ENCODE measurements at places on chromosomes 12 and 14.

GRCh38 chr12:106307181-106307580, 4.6 kb downstream of the TCP11L2 start:
- no peak for DNase-seq

DNA sequence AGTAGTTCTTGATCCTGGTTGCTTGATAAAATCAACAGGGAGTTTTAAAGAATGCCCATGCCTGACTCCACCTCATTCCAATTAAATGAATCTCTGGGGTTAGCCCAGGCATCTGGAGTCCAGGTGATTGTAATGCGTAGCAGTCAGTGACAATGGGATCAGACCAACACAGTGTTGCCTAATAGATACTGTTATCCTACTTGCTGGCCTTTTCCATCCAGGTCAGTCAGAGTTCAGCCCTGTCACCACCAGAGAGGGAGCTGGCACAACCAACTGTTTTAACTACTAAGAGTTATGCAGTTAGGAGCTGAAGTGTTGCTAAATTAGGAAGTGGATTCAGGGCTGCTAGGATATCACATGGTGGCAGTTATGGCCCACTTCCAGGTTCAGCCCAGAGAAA, 107.1 kb downstream of the GPR135 start:
- DNase-seq = peak; percentile 79

GRCh38 chr14:53948205-53948884, 8.3 kb downstream of the BMP4 start:
- no peak for DNase-seq

GRCh38 chr14:65255583-65256461, 153.5 kb upstream of the MAX start:
- DNase-seq = peak; percentile 48

GRCh38 chr14:50037852-50038251, 78.5 kb downstream of the VCPKMT start:
- no peak for DNase-seq

- no peak for DNase-seq
Observed at GRCh38 chr12:38695057-38695456, 210.3 kb downstream of the CPNE8 start.

DNA sequence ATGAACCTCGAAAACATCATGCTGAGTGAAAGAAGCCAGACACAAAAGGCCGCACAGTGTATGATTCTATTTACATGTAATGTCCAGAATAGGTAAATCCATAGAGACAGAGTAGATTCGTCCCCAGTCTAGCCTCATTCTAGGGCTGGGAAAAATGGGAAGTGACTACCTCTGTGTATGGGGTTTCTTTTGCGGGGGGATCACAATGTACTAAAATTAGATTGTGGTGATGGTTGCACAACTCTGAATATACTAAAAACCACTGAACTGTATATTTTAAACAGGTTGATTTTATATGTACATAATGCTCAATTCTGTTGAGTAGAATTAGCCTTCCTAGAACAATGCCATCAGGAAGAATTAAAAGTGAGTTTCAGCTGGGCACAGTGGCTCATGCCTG, 6.3 kb upstream of the RILPL2 start:
- DNase-seq = no peak

GRCh38 chr12:26678697-26679660, 154.0 kb downstream of the ITPR2 start:
- DNase-seq = no peak

- no peak for DNase-seq
Observed at GRCh38 chr12:132069336-132069985, 74.7 kb downstream of the DDX51 start.

DNA sequence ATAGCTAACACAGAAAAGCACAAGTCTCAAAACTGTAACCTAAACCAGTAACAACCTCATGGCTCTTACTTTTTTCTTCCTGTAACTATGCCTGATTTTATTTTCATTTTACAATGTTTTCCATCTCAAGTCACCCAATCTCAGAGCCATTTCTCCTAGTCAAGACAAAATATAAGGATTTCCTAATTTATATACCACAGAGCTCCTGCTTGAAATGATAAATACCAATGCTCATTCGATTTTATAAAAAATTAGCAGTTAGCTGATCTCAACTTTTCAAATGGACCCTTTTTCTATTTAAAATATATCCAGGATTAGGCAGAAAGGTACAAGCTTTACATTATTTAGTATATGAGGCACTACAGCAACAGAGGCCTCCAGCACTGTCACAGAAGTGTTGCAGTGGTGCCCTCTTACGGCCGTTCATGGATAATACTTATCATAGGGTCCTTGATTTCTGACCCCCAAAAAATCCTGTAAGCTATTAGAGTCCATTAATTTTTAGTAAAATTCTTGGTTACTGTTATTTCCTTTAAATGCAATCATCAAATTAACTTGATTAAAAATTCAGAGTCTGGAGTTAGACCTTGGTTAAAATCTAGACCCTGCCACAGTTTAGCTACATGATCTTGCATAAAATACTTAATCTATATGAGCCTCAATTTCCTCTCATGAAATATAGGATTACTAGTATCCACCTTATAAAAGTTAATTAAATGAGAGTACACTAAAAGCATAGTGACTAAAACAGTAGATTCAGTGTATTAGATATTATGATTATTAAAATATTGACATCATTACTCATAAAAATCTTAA, 68.3 kb downstream of the SEC23A start:
- peak; percentile 60 for DNase-seq

DNA sequence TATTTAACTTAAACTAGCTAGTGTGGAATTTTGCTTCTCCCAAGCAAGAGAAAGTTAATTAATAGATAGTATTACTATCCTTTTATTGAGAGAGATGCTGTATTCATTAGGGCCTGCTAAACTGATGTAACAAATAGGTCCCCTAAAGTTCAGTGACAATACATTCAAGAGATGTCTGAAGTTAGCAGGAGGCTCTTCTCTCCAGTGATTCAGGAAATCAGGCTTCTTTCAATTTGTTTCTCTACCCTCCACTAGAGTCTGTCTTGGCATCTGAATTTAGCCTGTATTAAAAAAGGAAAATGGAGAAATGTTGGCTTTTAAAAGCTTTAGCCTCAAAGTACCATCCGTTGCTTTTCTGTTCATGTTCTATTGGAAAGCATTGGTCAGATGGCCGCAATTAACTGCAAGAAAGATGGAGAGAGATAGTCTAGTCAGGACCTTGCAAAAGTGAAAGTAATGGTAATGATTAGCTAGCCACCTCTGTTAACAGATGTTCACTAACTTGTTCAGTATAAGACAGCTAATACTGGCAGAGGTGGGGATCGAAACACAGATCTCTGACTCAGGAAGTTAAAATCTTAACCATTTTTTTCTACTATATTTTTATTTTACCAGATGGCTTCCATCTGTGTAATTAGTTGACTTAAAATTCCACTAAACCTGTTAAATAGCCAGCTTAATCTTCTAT, 786.8 kb downstream of the TMTC2 start:
- no peak for DNase-seq

DNA sequence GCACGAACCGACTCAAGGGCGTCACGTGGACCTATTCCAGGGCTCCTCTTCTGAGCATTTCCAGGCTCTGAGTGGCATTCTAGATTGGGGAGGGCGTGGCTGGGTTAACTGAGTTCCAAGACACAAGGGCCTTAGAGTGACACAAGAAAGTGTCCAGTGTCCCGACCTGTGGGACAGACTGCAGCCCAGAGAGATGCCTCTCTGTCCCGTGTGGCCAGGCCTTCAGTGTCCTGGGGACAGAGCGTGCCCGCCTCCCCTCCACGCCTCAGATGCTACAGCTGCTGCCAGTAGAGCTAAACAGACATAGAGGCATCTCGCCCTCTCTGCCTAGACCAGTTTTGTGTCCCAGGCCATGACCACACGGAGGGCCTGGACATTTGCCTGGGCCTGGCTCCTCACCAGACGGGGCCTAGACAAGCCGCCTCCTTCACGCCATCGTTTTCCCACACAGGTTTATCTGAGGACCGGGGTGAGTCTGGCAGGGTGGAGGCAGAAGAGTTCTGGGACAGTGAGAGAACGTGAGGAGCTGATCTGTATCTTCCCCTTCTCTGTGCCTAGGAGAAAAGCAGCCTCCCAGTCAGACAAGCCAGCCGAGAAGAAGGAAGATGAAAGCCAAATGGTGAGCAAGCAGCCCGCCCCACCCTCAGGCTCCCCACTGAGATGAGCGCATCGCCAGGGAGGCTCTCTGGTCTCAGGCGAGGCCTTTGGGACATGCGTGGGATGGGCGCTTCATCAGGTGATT, 27.1 kb downstream of the DEGS2 start:
- peak; percentile 50 for DNase-seq

DNA sequence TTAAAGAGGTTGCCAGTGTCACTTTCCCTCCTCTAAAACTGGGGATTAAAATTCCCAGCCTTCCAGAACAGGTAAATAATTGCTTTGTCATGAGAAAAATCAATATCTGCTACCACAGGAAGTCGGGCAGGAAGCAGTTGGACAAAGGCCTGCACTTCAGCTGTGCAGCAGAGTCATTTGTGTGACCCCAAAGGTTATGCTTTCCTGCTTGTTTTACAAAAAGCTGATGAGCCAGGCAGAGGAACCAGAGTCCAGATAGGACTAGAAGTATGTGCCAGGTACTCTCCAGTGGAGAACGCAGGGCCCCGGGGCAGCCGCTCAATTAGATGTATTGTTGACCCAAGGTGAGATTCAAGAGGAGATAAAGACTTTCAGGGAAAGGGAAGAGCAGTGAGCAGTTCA, 117.1 kb upstream of the FRMD6 start:
- DNase-seq = peak; percentile 62

DNA sequence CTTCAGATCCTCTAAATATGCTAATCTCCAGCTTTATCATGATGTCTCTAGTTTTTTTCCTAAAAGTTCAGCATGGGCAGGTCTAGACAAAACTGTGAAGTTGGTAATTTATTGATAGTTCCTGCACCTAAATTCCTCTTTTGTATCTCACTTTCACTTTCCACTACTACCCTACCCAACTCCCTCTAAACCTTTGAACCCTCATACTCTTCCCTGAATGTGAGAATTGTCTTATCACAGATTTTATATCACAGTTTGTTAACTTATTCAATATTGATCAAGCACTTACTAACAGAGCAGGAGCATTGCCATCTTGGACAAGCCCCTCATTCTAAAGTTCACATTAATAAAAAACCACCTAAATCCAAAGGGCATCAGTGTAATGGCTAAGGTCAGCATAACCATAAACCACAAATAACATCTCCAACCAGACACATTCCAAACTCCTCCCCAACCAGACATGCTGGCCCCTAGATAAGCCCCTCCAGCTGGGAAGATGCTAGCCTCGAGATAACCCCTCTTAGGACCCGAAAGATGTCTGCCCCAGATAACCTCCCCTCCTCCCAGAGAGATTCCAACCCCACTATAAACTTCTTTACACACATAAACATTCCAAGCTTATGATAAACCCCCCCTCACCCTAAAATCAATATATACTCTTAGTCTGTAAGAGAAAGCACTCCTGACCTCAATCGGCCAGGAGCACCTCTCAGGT, 78.7 kb downstream of the FSCB start:
- DNase-seq = no peak

- no peak for DNase-seq
Observed at GRCh38 chr12:85568395-85569103, 267.7 kb downstream of the RASSF9 start.

DNA sequence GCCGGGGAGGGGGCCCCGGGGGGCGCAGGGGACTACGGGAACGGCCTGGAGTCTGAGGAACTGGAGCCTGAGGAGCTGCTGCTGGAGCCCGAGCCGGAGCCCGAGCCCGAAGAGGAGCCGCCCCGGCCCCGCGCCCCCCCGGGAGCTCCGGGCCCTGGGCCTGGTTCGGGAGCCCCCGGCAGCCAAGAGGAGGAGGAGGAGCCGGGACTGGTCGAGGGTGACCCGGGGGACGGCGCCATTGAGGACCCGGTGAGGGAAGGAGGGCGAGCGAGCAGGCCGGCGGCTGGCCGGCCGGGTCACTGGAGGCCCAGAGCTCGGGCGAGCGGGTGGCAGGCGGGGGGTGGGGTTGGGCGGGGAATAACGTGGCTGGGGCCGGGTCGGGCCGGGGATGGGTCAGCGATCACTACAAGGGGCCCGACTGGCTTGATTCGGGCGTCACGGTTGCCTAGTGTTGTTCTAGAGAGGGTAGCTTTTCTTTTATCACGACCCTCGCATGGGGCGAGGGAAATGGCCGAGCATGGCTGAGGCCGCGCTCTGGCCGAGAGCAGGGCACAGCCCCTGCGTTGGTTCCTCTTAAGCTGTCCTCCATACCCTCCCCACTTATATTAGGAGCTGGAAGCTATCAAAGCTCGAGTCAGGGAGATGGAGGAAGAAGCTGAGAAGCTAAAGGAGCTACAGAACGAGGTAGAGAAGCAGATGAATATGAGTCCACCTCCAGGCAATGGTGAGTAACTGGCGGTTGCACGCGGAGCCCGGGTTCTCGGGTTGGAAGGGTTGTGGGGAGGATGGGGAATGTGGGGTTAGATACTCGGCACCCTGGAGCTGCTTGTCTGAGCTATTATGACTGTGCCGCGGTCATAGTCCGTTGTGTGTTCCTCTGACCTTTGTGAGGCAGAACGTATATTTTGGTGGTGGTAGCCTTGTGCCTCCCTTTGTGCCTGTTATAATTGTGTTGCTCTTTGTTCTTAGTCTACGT, 603 bp downstream of the PABPN1 start:
- DNase-seq = peak; percentile 68

GRCh38 chr12:44842669-44843068, 33.4 kb downstream of the NELL2 start:
- no peak for DNase-seq

DNA sequence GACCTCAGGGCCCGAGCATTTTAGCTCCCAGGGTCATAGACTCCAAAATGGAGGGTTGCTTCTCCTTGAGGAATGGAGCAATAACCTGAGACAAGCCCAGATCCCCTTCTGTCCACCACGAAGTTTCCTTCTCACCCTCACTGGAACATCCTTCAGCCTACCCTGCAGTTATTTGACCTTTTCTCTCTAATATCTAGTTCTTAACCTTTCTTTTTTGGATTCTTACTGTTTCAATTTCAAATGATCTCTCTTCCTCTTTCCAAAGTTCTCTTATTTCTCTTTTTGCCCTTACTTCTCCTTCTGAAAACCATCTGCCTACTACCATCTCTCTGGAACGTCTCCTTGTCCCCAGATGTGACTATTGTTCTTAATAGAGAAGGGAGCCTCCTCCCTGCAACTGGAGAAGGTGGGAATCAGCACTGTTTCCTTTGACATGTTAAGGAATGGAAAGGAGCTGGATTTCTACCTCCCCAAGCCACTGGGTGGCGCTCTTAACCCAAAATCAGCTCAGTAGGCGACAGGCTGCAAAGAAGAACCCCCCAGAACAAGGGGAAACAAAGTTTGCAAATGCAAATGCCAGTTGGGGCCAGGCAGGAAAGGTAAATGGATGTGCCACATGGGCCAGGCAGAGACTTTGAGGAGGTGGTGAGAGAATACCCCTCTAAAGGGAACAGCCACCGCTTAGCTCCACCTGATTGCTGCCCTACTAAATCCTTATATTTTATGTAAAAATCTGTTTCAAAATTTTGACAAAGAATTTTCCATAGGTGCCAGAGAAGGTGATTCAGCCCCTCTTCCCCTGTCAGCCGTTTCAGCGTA, 22.4 kb upstream of the PDE1B start:
- peak; percentile 56 for DNase-seq

Measured in choroid plexus epithelial cell (primary cell).